ENCODE measurements at places on chromosomes 11 and 22.

- no peak for DNase-seq
These were observed 24.2 kb upstream of the UCP3 start for GRCh38 chr11:74033046-74033445.

DNA sequence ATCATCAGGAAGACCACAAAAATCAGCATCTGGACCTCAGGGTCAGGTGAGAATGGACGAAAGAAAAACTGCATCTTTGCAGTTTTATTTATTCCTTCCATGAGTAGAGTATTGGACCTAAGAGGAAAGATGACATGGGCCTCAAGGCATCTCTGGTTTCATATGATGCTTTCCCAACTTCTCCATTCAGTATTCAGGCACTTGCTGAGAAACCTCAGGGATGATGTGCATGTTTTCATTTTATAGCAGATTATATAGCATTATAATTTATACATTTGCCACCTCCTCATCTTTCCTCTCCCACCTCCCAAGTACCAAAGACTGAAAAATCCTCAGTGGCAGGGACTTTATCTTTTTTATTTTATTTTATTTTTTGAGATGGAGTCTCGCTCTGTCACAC is at the start of gene OR10V1:
TSS of gene OR10V1 (minus strand) at position 101 of the 400 bp plus-strand sequence. CDS start at position 101, 0 bp downstream.
- DNase-seq = no peak

DNA sequence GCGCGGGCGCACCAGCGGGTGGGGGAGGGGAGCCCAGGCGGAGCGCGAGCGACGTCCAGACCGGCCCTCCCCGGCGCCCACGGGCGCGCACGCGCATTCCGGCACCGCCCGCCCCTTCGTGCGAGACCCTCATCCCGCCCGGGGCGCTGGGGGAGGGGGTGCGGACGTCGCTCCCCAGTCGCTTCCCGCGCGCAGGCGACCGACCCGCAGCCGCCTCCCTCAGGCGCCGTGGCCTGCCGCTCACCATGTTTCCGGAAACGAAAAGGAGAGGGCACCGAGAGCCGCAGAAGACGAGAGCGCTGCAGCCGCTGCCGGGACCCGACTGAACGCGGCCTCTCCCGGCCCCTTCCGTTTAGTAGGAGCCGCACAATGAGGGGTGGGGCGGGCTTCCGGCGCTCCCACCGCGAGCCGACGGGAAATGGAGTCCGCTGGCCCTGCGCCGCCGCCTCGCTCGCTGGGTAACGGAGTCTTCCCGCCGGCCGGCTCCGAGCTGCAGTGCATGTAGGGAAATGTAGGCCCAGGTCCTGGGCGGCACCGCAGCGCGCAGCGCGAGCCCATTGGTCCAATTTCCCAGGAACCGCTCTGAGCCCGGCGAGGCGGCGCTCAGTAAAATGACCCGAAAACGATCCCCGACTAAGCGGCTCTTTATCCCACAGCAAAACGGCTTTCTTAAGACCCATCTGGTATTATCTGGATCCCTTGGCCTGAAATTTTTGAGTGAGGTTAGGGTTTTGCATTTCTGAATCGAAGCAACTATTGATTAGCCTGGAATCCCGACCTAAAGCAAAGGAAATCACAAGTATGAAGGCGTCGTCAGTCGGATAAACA is at the start of gene CFL1:
TSS of gene CFL1 (minus strand) at position 328 of the 828 bp plus-strand sequence. CDS start at position 247, 81 bp downstream.
- peak; percentile 90 for DNase-seq

DNA sequence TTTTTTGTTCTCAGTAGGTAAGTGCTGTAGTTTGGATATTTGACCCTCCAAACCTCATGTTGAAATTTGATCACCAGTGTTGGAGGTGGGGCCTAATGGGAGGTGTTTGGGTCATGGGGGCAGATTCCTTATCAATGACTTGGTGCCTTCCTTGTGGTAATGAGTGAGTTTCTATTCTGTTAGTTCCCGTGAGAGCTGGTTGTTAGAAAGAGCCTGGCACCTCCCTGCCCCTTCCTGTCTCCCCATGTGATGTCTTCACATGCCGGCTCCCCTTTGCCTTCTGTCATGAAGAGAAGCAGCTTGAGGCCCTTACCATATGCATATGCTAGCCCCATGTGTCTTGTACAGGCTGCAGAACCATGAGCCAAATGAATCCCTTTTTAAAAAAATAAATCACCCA is 138.3 kb downstream of the TMEM135 start:
- no peak for DNase-seq

DNA sequence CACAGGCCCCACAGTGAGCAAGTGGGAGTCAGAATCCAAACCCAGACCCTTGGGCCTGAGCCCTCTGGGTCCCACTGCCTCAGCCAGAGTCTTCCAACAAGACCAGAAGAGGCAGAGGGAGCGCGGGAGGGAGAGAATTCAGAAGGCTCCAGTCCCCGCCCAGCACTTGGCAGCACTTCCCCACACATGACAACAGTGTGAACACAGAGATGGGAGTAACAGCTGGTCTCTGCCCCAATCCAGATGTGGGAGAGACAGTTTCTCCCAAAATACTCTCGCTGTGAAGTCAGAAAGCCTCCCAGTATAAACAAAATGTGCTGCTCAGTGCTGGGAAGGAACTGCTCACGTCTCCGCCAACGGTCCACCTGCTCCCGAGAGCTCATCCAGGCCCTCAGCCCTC is 219.9 kb downstream of the MN1 start:
- DNase-seq = no peak

GRCh38 chr11:75239531-75240290 is 863 bp upstream of the TPBGL start:
- no peak for DNase-seq

DNA sequence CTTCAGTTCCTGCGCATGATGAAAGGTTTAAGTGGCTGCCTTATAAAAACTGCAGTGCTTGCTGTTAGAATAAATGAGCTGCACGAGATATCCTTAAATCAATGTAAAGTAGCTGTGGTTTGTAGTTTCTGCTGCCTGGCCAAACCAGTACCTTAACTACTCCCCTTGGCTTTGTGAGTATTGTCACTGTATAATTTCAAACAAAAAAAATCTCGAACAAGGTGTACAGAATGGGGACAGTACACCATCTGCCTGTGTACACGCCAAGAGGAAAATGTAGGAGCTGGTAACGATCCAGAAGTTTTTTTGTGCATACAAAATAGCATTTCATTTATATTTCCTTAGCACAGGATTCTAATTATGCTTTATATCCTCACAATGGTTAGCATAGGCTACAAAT is 20.6 kb upstream of the NDUFC2 start:
- no peak for DNase-seq

Data from stimulated activated CD8-positive, alpha-beta memory T cell treated with anti-CD3 and anti-CD28 coated beads, Interleukin-4, amount 100 ng/mL, for 4 hours (primary cell).